ENCODE measurements at places on chromosomes 5 and 9.

DNA sequence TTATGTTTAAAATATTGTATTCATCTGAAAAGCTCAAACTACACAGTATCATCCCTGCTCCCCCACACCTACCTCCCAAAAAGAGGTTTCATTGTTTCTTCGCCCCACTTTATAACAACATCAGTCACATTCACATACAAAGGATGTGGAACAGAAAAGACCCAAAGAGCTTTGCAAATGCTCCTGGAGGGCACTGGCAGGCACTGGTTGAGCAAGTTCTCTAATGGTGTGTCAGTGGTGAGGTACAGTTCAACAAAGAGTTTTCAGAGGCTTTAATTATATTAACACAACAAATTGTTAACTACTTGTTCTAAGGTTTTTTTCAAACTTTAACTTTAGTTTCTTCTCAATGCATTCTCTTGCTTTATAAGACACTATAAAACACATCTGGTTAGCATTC lies 54.1 kb upstream of the ECM2 start:
- DNase-seq: no peak

GRCh38 chr9:22039258-22039657 lies 30.2 kb upstream of the CDKN2B start:
- DNase-seq: no peak

- no peak for DNase-seq
These were observed 180.9 kb upstream of the ANKRD55 start for GRCh38 chr5:56414066-56414465.

DNA sequence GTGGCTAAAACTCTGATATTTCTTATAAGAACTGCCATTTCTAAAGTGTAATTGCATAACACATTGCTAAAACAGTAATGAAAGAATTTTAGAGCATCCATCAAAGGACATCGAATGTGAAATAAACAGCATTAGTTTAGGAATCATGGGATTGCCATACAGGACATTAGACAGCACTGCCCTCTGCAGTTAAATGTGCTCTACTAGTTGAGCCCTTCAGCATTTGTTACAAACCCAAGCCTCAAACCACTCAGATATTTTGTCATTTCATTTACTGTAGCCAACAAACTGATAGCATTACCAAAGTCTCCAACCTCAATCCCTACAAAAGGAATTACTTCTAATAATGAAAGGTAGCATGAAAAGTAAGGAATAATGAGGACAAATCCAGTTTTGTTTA lies 116.8 kb upstream of the COX7C start:
- DNase-seq: no peak

GRCh38 chr9:114497727-114498382 lies 7.4 kb downstream of the WHRN start:
- no peak for DNase-seq

- no peak for DNase-seq
These were observed 108.3 kb upstream of the FER start for GRCh38 chr5:108639366-108639765.

- no peak for DNase-seq
These were observed 219.9 kb upstream of the BRINP1 start for GRCh38 chr9:119588874-119589744.

- DNase-seq: no peak
These were observed 55.8 kb downstream of the GNAQ start for GRCh38 chr9:77975806-77976205.

DNA sequence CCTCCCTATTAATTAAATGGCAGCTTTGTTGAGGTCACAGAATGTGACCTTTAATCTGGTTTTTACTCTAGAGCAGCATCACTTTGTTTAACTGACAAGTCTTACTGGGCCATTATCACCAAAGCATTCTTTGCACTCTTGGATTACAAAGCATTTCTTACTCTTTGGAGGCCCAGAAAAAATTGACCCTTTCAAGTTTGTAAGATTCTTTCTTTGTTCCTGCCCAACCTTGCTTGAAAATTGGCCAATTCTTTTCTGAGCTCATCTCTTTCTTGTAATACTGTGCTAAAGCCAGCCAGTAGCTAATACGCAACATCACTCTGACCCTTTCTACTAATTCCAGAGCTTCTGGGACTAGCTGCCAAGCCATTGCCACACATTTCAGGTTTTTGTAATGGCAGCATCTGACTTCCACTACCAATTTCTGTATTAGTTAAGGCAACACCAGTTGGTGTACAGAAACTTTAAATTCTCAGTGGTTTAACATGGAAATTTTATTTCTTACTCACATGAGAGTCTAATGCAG lies 131.6 kb downstream of the PRDM6 start:
- no peak for DNase-seq

DNA sequence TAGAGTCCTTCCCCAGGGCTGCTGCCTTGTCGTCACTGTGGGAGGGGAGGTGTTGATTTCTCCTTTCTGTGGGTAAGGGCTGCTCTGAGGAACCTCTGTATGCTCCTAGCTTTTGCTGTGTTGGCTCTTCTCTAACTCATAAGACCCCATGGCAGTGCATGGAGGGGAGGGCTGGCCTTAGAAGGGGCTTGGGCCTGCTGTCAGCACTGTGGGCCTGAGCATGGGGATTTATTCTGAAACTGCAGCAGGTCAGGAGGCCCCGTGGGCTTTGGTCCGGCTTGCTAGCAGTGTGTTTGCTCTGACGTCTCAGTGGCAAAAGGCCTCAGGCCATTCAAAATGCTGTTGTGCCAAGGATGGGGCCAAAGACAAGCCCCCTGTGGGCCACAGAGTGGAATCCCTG lies 6.8 kb downstream of the FGF18 start:
- no peak for DNase-seq

GRCh38 chr9:31336841-31337240 lies 1047.6 kb upstream of the ACO1 start:
- no peak for DNase-seq

All from stimulated activated CD8-positive, alpha-beta memory T cell treated with anti-CD3 and anti-CD28 coated beads, Interleukin-7, amount 100 ng/mL, for 1 hour (primary cell).